ENCODE measurements at places on chromosomes 3 and 15. TPM values are rescaled to one million over a fixed set of nuclear protein-coding genes. Genes with fewer than 3 reads are reported as not detected.

The SCN11A gene
- 0.03 TPM for total RNA-seq

The CRABP1 gene
- total RNA-seq = not detected

The ZWILCH gene
- 35.6 TPM for total RNA-seq

The ZNF501 gene
- 1.1 TPM for total RNA-seq

The GPR160 gene
- total RNA-seq = 3.6 TPM

The IVD gene
- total RNA-seq = 87.2 TPM

The TMEM40 gene
- not detected for total RNA-seq

The CRELD1 gene
- 18.9 TPM for total RNA-seq

The GOLGA8M gene
- 4.6 TPM for total RNA-seq

The ACAD11 gene
- 12.3 TPM for total RNA-seq

The FAM219B gene
- 119 TPM for total RNA-seq

The HGD gene
- 0.49 TPM for total RNA-seq

The CDC25A gene
- 33.1 TPM for total RNA-seq

The CCR8 gene
- total RNA-seq = 47.6 TPM

The MASP1 gene
- not detected for total RNA-seq

The STRA6 gene
- total RNA-seq = 1.3 TPM

The TRIM42 gene
- total RNA-seq = not detected

The MOBP gene
- not detected for total RNA-seq

The TRPC1 gene
- total RNA-seq = 2.9 TPM

The ATP10A gene
- total RNA-seq = 36.7 TPM

The TRPM1 gene
- total RNA-seq = not detected

The UPK1B gene
- not detected for total RNA-seq

The DNAH12 gene
- total RNA-seq = not detected

The IMPDH2 gene
- 186 TPM for total RNA-seq

The C2CD4A gene
- total RNA-seq = not detected

The CHST13 gene
- not detected for total RNA-seq

The ST3GAL6 gene
- not detected for total RNA-seq

The DAZL gene
- total RNA-seq = 0.07 TPM

The CGNL1 gene
- total RNA-seq = not detected

The SUSD5 gene
- total RNA-seq = not detected

The WNT5A gene
- 0.16 TPM for total RNA-seq

The ECE2 gene
- total RNA-seq = not detected

The IDH3A gene
- 105 TPM for total RNA-seq

The UBAP1L gene
- total RNA-seq = 4.7 TPM

The EPHA3 gene
- not detected for total RNA-seq

The HTR3E gene
- not detected for total RNA-seq

The KLF15 gene
- total RNA-seq = not detected

The CCR9 gene
- total RNA-seq = 3.2 TPM

The TNNC1 gene
- total RNA-seq = 1.4 TPM

The PPP1R14D gene
- total RNA-seq = not detected

The HYAL2 gene
- 7.4 TPM for total RNA-seq
